Sigmoid colon (tissue), 7 donors: ENCODE measurements at places on chromosomes 3 and 15. TPM values are rescaled to one million over a fixed set of nuclear protein-coding genes. Genes with fewer than 3 reads are reported as not detected.

CILP gene
- 110 TPM for total RNA-seq

RPL15 gene
- 3,738 TPM for total RNA-seq

LRRC15 gene
- not detected for total RNA-seq

SMAD6 gene
- 4.8 TPM for total RNA-seq

DNA sequence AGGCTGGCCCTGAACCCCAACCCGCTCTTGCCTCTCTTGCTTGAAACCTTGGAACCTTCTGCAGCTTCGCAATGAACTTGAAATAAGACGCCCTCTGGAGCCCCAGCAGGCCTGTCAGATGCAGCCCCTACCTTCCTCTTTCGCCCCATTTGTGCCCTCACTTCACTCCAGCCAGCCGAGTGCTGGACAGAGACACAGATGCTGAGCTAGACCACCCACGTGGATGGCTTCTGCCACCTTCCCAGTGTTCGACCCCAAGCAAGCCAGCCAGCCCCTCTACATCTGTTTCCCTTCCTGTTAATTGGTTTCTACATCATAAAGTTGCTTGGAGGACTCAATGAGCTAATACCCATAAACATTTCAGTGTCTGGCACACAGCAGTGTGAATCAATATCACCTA is 23.8 kb upstream of the SNRPA1 start:
- no peak for DNase-seq

GRCh38 chr15:50879016-50879617 is 29.4 kb upstream of the AP4E1 start:
- DNase-seq, result no peak

- no peak for DNase-seq
Measured at GRCh38 chr3:111807826-111808225, 51.2 kb upstream of the PHLDB2 start.

DNA sequence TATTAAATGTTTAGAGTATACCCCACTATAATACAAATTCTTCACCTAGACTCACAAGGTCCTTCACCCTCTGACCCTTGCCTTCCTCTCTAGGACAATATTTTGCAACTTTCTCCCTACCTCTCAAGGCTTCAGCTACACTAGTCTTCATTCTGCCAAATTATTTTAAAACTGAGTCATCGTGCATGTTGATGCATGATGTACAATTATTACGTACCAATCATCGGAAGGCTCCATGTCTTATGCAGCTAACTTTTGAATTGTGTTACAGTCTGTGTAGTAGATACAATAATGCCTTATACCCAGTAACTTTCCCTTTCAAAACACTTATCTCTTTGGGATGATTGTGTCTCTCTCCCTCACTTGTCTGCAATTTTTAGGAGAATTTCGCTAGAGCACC is 98.5 kb upstream of the ROBO2 start:
- DNase-seq, result no peak

GRCh38 chr3:29313981-29314726 is 33.3 kb downstream of the RBMS3 start:
- no peak for DNase-seq
